COR-L47 (cell line): ENCODE measurements at places on chromosomes 3 and 15.

- no peak for DNase-seq
These were observed 110.7 kb upstream of the TMCO5A start for GRCh38 chr15:37823601-37824275.

GRCh38 chr3:155847993-155848392, 6.2 kb downstream of the SLC33A1 start:
- DNase-seq, result no peak

- no peak for DNase-seq
These were observed 33.9 kb upstream of the XCR1 start for GRCh38 chr3:46061108-46061720.

DNA sequence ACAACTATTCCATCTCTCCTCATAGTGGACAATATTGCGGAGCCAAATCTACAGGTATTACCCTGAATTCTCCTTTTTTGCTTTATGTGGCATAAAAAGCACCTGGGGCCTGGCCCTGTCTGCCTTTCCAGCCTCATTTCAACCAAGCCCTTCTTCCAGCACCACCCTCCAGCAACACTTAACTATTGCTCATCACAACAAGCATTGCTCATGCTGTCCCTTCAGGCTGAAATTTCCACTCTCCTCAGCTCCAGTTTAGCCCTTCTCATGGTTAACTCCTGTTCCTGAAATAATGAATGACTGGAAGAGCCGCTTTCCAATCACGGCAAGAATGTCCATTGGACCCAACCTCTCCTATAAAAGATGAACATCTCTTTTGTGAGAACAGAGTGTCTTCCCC, 107.4 kb downstream of the P2RY1 start:
- DNase-seq, result no peak

DNA sequence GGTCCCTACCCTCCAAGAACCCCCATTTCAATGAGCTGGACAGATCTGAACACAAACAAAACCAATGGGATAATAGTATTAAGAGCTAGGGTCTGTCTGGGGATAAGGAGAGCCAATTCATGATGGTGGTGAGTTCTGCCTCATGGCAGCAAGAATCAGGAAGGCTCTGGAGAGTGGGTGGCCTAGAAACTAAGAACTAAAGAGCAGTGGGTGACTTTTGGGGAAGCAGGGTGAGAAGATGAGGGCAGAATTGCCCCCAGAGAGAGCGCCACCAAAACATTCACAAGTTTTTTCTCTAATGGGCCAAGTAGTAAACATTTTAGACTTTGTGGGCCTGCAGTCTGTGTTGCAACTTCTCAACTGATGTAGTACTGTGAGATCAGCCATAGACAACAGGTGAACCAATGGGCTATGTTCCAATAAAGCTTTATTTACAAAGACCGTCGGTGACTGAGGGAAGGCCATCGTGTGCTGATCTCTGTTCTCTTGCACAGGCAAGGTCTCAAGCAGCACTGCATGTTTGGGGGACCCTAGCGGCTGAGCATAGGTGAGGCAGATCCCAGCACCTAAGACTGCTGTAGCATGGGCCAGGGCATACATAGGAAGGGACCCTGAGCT, 225.5 kb upstream of the ST8SIA2 start:
- DNase-seq, result no peak

DNA sequence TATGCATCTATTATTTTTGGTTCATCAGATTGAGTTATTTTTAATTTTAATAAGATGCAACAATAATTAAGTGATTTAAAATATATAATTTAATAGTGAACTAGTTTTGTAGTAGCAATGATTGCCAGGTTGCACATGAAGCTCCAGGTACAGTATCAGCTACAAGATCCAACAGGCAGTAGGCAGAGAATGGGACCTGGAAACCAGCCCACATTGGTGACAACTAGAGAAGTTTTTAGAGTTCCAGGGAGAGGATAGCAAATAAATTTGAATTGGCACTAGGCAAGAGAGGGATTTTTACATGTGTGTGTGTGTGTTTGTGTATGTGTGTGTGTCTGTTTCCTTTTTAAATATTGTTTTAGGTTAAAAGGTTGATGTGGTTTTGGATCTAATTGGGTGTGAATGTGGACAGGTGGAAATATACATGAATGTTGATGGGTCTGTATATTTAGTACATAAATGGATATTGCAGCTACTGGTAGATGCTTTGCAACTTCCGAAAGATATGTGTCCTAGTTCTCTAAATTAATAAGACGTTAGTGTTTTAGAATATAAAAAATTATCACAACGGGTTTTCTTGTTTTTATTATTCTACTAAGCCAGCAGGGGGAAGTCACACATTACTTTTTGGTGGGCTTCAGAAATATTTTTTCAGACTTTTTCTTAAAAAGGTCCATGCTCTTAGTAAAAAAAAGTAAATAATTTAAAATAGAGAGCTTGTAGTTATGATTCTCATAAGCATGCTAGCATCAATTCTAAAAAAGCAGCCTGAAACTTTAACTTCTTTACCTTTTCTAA, 110.1 kb upstream of the GBE1 start:
- no peak for DNase-seq

GRCh38 chr3:15683253-15683652, 81.7 kb downstream of the BTD start:
- DNase-seq, result no peak

- DNase-seq, result no peak
These were observed 72.3 kb downstream of the TAMM41 start for GRCh38 chr3:11774296-11774877.

DNA sequence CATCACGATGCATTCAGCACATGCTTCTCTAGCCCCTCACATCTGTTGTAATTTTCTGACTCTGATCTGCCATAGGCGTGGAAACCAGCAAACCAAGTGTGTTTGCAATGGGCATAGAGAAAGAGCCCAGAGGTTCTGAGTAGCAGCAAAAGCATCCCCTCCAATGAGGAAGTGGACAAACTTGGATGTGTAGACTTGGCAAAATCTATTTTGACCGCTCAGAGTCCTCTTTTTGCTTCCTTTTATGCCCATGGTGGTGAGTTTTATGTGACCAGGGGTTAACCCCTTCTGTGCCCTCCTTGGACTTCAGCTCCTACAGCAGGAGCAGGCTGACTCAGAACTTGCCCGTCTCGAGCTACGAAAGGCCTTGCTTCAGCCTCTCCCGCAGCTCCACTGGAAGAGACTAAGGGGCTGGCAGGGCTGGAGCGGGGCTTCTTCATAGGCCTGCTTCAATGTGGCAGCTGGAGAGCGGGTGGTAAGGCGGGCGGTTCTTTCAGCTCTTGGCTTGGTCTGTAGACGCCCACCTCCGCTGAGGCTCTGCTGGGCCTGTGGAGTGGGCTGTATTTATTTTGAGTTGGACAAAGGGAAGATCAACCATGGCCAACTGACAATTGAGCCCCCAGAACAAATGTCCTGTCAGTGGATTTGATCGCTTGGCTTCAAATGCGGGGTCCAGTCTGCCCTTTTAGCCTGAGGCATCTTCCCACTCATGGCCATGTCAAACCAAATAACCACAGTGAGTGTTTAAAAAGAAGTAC, 6.5 kb upstream of the ETV5 start:
- no peak for DNase-seq

DNA sequence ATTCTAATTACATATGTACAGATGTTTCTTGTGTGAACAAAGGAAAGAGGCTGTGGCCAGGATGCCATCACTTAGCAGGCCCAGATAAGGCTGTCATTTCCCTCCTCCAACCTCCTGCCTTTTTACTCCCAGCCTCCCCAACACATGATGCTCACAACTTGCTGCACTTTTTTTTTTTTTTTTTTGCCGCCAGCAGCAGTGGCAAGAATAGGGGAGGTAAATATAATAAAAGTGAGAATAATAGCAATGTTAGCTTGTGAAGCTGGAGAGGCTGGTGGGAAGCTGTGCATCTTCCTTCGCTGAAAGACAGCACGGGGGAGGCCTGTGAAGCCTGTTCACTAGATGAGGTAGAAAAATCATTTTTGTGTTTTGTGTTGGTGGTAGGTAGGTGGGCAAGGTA, 42.5 kb upstream of the MYO5C start:
- no peak for DNase-seq

GRCh38 chr3:58568572-58569286, 8.5 kb downstream of the FAM107A start:
- DNase-seq, result peak; percentile 19
